ENCODE measurements at places on chromosomes 3 and 15. TPM values are rescaled to one million over a fixed set of nuclear protein-coding genes. Genes with fewer than 3 reads are reported as not detected.

TMEM39A gene
- 69.6 TPM for total RNA-seq

CDCP1 gene
- total RNA-seq: 1.3 TPM

NT5DC2 gene
- 256 TPM for total RNA-seq

VEPH1 gene
- total RNA-seq: 7.9 TPM

MAP6D1 gene
- total RNA-seq: 6.4 TPM

DNA sequence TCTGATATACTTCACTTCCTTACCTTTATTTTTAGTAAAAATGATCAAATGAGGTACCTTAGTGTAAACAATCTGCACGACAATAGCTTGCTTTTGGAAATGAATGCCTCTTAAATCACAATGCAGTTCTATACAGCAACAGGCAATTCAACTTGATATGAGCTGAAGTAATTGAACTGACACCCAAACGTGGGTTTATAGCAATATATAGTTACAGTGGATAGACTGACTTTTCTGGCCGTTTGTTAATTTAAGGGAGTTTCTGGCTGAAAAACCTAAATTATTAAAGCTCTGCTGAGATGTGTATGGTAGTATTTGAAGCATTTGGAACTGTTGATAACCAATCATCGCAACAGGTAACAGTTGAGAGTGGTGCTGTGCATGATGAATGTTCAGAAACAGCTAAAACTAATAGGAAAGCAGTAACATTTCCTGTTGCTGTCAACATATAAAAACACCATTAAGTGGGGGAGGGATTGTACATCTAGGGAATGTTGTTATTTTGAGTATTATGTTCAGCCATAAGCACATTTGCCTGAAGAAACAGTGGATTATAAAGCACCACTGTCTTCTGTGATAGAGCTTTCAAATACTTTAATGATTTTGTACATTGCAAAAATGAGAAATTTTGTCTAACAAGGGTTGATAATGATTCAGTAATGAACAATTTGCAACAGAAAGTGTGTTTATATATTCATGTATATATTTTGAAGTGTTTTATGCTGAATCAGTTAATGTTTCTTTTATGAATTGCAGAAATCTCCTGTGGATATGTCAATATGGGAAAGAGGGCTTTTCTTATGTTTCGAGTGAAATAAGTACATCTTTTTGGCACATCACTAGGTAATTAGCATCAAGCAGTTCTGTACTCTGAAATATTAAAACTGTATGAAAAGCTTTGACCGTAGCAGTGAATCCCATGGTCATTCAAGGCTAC, 176.1 kb downstream of the TCF12 start:
- no peak for DNase-seq

DNA sequence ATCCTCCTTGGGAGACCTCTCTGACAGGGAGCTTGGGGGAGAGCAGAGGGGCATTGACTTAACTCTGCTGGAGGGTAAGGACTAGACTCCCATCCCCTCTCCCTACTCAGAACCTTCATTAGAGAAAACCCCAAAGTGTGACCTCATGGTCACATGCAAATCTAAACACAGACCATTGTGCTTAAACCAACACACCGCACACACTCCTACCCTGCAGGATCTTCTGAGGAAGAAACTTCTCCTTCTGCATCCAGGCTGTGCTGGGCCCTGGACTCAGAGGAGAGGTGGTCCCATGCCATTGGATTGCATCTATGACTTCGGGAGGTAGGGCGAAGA, 805 bp upstream of the PARP16 start:
- DNase-seq: no peak

- DNase-seq: no peak
These were observed 30.6 kb upstream of the SLC6A1 start for GRCh38 chr3:10961921-10962320.

GRCh38 chr15:25859838-25860645, 3.1 kb downstream of the ATP10A start:
- no peak for DNase-seq

GRCh38 chr3:124209426-124209825, 217.5 kb upstream of the ROPN1 start:
- no peak for DNase-seq

DNA sequence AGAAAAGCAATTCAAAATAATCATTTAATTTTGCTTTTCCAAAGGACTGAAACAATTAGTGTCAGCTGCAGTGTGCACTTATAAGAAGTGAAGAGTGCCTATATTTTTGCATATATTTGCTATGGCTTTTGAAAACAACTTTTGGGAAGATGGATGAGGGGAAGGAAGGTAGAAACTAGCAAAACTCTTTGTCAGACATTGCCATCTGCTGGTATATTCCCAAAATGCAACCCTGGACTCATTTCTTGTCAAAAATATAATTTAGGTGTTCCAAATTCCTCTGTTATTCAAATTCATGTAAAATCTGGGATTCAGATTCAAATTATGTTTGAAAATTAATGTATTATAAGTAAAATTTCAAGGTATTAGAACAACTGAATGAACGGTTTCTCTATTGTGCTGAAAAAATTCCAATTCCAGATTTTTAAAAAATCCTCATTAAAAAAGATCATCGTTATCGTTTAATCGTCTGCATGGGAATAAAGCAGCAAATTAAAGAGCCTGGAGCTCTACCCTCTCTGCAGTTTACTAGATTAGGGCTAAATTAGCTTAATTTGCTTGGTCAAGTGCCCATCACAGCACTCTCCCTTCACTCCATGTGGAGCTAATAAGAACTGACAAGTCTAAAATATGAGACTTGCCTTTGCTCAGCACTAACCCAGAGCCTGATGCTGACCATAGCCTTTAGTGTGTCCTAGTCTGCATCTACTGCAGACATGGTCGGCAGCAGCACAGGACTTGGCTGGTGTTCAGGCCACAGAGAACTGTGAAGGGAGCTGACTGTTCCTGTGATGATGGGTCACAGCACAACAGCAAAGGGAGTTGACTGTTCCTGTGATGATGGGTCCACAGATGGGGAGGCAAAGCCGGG, 67.9 kb upstream of the MITF start:
- no peak for DNase-seq

DNA sequence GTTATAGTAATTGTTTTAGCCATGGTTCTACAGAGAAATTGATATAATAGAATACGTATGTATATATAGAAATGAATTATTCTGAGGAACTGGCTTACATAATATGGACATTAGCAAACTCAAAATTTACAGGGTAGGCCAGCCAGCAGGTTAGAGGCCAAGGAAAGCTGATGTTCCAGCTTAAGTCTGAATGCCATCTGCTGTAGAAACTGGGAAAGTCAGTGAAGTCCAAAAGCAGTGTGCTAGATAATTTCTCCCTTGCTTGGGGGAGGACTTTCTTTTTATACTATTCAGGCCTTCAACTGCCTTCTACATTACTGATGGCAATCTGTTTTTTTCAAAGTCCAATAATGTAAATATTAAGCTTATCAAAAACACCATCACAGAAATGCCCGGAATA, 1174.7 kb downstream of the ZPLD1 start:
- no peak for DNase-seq

- no peak for DNase-seq
These were observed 2.2 kb upstream of the IGDCC3 start for GRCh38 chr15:65379986-65380385.

- no peak for DNase-seq
These were observed 35.3 kb downstream of the SQOR start for GRCh38 chr15:45670091-45670490.

GRCh38 chr15:81427176-81427575, 53.2 kb upstream of the TMC3 start:
- DNase-seq: no peak

DNA sequence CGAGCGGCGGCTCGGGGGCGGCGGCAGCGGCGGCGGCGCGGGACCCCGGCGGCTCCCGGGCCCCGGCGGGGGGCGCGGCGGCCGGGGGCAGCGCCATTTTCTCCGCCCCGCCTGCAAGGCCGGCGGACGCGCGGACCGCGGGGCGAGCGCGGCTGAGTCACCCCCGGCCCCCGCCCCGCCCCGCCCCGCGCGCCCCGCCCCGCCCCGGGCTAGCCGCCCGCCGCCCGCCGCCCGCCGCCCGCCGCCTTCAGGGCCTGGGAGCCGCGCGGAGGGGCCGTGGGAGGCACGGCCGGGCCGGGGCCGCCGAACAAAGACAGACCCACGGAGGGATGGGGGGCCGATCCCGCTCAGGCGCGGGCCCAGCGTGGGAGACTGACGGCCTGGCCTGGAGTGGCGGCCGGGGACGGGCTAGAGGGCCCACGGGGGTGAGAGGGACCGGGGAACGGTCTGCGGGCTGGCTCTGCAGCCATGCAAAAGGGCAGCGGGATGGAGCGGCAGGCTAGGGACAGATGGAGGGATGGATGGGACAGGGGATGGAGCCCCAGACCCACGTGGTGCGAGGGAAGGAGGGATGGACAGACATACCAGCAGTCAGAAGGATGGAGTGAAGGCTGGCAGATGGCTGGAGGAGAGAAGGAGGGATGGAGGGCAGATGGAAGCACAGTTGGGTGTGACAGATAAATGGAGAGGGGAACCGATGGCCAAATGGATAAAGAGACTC, at the start of gene EIF4E3:
Gene EIF4E3, minus strand, starts transcription at position 132 of the 721 bp plus-strand sequence. Its CDS starts 35 bp downstream, at position 97.
- DNase-seq: no peak

GRCh38 chr3:129616291-129616690, 9.8 kb upstream of the PLXND1 start:
- DNase-seq: no peak

DNA sequence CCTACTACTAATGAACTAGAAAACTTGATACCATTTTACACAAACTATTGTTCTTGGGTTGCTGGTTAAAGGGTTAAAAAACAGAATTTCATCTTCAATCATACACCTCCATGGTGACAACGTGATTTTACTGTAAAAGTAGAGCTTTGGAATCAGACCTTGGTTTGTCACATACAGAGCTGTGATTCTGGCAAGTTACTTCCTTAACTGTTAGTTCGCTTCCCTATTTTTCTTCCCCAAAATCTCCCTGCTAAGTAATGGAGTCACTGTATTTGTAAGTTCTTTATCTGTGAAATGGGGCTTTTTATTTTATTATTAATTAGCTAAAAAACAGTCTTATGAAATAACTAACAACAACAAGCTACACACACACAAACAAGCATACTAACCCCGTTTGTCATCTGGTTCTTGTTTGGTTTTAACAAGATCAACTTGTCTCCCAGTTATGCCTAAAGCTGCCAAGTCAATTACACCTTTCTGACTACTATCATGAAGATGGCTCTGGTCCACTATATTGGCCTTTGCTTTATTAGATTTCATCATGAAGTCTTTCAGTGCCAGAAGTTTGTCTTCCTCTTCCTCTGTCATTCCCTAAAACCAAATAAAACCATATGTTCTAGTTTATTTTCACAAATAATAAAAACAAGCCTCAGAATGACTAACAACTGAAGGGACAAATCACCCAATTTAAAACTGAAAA, 38.6 kb downstream of the PIK3R4 start:
- DNase-seq: no peak

- DNase-seq: no peak
These were observed 91.8 kb downstream of the FILIP1L start for GRCh38 chr3:100022506-100022905.

DNA sequence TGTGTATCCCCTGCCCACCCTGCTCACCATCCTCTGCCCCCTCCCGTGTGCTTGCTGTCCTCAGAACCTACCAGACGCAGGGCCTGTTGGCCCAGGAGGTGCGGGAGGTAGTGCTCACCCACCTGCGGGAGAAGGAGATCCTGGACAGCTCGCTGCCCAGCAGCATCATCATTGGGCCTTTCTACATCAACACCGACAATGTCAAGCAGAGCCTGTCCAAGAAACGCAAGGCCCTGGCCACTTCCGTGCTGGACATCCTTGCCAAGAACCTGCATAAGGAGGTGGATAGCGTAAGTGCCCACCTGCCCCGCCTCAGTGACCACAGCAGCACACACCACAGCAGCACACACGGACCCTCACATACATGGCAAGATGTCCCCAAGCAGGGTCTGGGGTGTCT, 33.0 kb downstream of the DNAH1 start:
- DNase-seq: no peak

DNA sequence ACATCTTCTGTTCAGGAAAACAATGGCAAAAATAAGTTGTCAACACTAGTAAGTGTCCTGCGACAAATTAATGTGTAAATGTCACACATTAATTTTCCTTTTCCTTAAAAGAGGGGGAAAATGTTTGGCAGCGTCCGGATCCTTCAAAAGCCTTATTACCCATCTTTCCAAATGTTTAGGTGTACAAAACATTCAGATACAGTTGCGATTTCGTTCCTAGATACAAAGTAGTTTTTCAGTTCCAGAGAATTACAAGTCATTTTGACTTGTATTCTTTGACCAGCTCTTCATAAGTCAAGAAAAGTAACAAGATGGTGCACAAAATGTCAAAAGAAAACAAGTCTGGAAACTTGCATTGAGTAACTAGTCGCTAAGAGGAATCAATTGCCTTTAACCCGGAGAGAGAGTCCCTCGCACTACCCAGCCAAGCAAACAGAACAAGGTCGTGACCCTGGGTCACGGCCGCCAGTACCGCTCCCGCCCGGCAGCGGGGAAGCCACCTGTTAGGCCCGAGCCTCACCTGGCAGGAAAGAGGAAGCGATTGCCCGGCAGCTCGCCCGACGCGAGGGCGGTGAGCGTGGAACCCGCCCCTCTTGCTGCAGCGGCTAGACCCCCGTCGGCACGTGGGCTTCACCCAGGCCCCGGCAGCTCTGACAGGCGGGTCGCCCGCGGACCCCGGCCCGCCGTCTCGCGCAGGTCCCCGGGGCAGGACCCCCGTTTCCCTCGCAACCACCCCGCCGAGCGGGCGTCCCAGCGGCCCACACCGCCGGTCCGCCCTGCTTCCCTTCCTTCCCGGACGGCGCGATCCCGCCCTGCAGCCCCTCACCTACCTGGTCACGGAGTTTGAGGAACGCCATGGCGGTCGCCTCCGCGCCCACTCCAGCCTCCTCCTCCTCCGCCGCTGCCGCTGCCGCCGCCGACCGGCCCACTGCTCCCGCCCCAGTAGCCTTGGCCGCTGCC, 61.0 kb upstream of the ANKRD28 start:
- DNase-seq: peak; percentile 59

GRCh38 chr3:55804170-55805095, 317.3 kb upstream of the WNT5A start:
- no peak for DNase-seq

All from mesothelial cell of epicardium (in vitro differentiated cells).